NCI-H774 (cell line): ENCODE measurements at places on chromosomes 11 and 22.

DNA sequence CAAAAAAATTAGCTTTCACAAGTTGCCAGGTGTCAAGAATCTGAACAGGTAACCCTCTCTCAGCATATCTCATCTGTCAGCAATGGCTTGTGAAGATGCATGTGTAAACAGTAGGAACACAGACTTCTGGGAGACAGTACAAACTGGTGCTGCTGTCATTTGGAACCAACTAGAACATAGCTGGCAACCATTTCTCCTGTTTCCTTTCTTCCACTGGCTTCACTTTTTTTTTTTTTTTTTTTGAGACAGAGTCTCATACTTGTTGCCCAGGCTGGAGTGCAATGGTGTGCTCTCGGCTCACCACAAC is 2.1 kb upstream of the PIK3C2A start:
- no peak for DNase-seq

- DNase-seq = no peak
Observed at GRCh38 chr22:26360169-26360885, 68.7 kb upstream of the ASPHD2 start.

GRCh38 chr11:125955856-125956255 is 10.0 kb downstream of the VSIG10L2 start:
- no peak for DNase-seq

DNA sequence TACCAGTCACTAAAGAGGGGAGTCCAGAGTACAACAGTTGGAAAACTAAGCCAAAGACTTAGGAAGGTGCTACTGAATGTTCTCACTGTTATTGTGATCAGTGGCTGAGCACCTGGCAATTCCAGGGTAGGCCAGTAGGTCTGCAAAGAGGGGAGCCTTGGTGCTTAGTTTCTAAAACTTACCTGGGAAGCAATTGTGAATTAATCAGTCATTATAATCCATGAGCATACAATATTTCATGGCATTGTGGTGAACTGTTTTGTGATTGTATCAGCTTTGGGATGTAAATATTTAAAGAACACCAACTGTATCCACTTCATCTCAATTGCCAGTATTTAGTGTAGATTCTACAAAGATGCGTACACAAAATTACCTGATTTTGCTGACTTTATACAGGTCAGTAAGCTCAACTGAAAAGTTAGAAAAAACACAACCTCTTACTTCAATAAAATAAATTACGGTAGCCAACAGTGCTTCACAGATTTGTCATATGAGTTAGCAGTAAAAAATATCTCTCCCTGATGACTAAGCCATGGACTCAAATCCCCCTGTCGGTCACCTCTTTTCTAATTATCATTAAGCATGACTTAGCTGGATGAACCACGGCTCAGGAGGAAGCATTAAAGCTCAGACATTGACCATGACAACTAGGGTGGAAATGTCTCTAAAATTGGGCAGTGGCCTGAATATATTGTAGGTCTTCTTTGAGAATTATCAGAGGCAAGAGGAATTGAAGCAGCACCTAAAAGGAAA is 30.8 kb upstream of the SORL1 start:
- no peak for DNase-seq

GRCh38 chr22:38653741-38654140 is 2.5 kb downstream of the FAM227A start:
- DNase-seq = no peak

- peak; percentile 54 for DNase-seq
Observed at GRCh38 chr11:116610190-116610589, 162.6 kb downstream of the BUD13 start.
